ENCODE measurements at places on chromosomes 12 and 14. TPM values are rescaled to one million over a fixed set of nuclear protein-coding genes. Genes with fewer than 3 reads are reported as not detected.

The TXNDC16 gene
- polyA plus RNA-seq, result 4.1 TPM

The ZNF891 gene
- 1.4 TPM for polyA plus RNA-seq

The TAS2R19 gene
- 1.6 TPM for polyA plus RNA-seq

The RGS6 gene
- polyA plus RNA-seq, result 0.80 TPM

The PRB2 gene
- 0.94 TPM for polyA plus RNA-seq

The DDX47 gene
- polyA plus RNA-seq, result 49.4 TPM

The CCDC177 gene
- 0.02 TPM for polyA plus RNA-seq

The DEGS2 gene
- polyA plus RNA-seq, result 2.1 TPM

The ACVRL1 gene
- 8.9 TPM for polyA plus RNA-seq

The RBP5 gene
- 12.0 TPM for polyA plus RNA-seq

The RPS6KA5 gene
- 4.0 TPM for polyA plus RNA-seq

The GRIN2B gene
- polyA plus RNA-seq, result 0.02 TPM

The IFNG-AS1 gene
- 0.07 TPM for polyA plus RNA-seq

The AKAP6 gene
- 1.4 TPM for polyA plus RNA-seq

GRCh38 chr12:34605510-34605887, 583.2 kb downstream of the ALG10 start:
- no peak for DNase-seq

- no peak for DNase-seq
Observed at GRCh38 chr14:105458571-105458970, 16.1 kb upstream of the CRIP2 start.

GRCh38 chr14:90617961-90618360, 198.3 kb downstream of the TTC7B start:
- DNase-seq, result no peak

- no peak for DNase-seq
Observed at GRCh38 chr12:81369175-81369574, 291.3 kb downstream of the ACSS3 start.

GRCh38 chr12:100539202-100539601, 34.3 kb upstream of the GAS2L3 start:
- DNase-seq, result no peak

DNA sequence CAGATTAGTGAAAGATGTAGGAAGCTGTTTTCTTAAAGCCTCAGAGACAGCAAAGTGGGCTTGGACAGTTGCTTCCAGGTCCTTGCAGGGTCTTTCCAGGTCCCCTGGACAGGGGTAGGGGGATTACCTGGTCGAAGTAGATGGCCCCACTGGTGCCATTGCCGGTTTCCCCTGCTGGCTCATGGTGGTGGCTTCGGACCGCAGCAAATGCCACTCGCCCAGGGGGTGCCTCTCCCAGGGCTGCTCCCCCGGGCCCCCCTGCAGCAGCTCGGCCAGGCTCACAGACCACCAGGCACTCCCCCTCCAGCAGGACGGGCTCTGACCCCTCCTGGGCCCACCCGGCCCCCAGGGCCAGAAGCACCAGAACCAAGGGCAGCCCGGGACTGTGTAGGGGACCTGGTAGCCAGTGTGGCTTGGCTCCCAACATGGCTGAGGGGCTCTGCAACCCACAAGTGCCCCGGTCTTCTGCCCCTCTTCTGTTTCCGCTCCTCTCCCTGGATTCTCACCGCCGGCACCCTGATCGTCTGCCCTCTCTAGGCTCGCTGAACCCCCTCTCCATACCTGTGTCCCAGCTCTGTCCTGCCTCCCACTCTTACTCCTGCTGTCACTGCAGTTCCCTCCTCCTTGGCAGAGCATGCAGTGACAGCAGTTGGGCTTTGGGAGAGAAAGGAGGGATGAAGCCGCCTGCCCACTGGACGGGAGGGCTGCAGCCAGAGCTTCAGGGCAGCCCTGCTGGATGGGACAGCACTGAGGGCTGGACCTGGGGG, 657 bp downstream of the CBLN3 start:
- no peak for DNase-seq

DNA sequence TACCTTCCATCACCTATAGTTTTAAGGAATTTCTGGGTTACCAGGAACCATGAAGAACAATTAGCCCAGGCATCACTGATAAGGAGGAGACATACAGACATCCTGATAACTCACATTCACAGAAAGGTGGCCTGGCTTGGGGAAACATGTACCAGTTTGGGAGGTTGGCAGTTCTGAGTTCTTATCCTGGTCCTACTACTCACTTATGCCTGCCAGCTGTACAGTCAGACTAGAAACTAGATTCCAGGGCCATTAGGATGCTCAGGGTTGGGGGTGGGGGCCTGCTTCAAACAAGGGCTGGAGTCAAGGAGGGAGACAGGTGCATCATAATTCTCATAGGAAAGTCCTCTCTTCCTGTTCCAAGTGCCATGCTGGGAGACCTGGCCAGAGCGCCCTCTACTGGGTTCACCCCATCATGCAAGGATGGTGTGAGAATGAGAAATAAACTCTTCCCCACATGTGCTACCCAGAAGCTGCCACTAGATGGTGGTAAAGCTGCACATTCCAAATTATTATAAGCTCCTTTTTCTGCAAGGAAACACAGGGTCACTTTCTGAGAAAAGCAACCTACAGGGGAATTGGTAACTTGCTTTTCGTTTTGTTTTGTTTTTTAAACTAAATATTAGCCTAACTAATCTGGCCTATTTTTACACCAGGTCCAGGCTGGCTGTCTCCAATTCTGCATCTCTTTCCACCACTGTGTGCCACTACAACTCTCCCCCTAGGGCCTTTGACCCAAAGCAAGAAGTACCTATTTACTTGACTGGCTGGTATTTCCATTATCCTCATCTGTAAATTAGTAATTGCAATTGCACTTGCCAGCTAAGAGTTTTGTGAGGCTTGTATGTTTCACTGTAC, 14.5 kb downstream of the OAS2 start:
- peak; percentile 41 for DNase-seq

- DNase-seq, result no peak
Observed at GRCh38 chr12:74537126-74537706, 419 bp upstream of the ATXN7L3B start.

- no peak for DNase-seq
Observed at GRCh38 chr12:104801005-104801404, 157.1 kb downstream of the SLC41A2 start.

- DNase-seq, result no peak
Observed at GRCh38 chr12:64569923-64570691, 40.2 kb upstream of the RASSF3 start.

- DNase-seq, result no peak
Observed at GRCh38 chr12:105384916-105385535, 54.5 kb downstream of the C12orf75 start.

DNA sequence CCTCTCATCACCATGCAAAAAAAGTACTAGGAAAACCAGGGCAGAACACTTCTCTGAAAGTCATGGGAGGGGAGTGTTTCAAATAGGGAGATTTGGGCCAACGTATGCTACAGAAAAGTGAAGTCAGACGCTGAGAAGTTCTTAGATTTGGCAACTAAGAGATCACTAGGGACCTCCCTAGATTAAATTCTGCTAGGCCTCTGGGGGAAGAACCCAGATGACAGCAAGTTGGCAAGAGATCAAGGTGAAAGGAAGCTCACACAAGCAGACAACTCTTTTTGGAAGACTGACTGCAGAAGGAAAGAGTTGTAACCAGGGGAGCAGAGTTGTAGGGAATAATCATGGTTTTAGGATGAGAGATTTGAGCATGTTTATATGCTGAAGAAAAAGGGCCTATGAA, 20.7 kb downstream of the IQSEC3 start:
- DNase-seq, result peak; percentile 22

DNA sequence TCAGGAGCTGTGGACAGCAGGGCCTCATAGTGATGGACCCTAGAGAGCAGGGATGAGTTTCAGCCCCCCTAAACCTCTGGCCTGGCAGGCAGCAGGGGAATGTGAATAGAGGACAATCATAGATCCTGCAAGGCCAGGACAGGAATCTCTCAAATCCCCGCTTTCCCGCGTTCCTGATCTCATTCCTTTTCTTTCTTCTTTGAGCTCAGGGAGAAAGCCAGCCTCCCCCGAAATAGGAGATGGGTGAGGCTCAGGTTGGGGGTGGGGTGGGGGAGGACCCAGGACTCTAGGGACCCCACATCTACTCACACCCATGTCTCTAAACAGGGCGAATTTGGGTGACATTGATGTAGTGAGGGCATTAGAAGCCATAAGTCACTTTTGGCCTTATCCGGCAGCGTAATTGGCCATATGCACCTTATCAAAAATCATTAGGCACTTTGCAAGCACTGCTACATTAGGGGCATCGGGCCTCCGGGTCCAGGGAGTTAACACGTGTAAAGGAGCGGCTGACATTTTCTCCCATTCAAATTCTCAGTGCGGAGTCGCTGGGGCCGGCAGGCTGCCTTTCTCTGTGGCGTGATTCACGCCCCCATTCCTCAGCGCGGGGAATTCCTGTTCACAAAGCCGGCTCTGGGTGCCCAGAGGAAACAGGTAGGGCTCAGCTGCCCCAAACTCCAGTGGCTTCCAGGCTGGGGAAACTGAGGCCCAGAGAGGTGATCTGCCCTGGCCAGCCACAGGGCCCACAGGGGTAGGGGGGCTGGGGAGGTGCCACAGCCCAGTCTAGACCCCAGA, 1.5 kb downstream of the LHX5 start:
- DNase-seq, result no peak

DNA sequence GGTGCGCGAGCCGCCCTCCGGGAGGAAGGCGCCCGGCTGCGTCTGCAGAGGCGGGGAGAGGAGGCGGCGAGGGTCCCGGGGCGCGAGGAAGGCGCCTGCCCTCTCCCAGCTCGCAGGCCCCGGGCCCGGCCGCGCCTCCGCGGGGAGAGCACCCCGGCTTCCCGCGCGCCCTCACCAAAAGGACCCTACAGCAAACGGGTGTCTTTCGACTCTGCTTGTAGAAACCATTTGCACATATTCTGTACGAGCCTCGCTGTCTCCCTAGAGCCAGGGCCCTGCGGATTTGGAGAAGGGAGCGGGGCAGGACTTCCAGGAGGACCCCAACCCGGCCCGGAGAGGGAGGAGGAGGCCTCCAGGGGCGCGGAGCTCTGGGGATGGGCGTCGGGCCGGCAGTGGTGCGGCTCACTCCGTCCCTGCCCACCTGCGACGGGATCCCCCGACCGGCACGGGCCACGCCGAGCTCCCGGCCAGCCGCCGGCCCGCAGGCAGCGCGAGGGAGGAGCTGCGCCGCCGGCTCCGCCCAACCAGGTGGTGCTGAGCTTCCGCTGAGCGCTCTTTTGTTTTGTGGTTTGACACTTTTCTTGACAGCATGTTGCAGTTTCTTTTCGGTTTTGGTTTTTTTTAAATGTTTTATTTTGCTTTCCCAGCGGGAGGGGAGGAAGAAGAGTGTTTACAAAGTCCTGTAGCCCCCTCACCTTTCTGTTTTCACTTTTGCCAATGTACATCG, 103.3 kb upstream of the FKBP4 start:
- no peak for DNase-seq

GRCh38 chr12:63397807-63398206, 246.8 kb upstream of the AVPR1A start:
- DNase-seq, result no peak

DNA sequence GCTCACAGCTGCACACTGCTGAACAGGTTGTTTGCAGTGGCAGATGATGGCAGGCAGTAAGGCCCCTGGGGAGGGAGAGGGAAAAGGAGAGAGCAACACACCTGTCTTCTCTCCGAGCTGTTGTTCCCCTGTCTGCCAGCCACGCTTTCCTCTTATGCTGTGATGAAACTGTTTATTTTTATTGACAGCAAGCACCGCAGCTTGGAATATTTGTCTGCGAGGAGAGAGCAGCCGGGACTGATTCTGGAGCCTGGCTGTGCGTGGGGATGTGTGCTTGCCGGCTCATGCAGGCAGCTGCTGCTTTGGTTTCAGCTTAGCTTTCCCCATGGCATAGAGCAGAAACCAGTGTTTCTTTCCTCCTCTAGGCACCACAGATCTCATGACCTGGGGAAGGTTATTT, 58.7 kb upstream of the KCNA5 start:
- DNase-seq, result no peak

DNA sequence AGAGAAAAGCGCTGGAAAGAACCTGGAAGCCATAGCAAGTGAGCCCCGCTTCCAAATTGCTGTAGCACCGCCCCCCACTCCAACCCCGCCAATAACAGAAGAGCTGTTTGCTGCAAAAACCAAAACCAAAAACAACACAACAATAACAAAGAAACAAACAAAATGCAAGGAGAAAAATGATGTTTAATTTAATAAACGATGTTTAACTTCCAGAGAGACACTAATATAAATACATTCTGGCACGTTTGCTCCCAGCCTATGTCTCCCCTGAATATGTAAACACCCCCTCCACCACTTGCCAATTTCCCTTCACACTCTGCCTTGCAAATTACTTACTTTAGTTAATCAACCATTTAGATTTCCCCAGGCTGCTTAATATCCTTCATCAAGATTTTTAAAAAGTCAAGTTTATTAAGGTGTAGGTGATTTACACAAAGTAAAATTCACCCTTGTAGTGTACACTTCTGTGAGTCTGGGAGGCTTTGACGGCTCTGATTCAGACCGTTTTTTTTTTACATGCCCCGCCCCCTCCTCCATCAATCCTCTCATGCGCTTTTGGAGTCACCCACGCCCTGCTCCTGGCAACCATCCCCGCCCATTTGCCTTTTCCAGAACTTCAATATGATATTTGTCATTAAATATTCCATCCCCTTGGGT, 482 bp upstream of the IFI27L2 start:
- peak; percentile 23 for DNase-seq

- no peak for DNase-seq
Observed at GRCh38 chr12:131390412-131391334, 320.2 kb upstream of the SFSWAP start.

DNA sequence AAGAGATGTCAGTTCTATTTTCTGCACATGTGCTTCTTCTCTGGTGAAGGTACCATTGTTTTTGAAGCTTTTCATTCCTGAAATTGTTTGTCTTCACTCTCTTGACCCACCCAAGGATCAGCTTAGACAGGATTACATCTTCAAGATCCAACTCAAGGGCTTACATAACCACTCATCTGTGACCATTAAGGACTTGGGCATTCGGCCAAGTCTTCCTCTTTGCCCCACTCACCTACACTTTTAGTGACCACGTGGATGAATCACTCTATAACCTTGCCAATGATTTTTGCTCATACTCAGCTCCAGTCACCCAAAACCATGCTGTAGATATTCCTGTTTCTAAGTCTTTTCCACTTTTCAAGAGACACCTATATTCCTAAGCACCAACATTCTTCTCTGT, 36.5 kb upstream of the SSTR1 start:
- DNase-seq, result no peak

DNA sequence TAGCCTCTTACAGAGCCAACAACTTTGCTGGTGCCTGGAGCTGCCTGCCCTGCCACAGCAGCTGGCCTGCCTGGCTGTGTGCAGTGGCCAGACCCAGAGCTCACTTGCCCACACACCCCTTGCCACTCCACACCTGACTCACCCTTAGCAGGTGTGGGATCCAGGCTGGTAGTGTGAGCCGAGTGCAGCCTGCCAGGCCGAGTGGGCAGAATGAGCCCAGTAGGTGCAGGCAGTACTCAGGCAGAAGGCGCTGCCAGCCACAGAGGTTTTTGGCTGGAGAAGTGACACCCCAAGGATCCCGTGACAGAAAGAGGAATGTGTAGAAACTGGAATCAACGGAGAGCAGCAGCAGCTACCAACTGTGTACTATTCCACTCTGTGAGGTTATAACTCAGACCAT, 29.8 kb upstream of the PYGL start:
- no peak for DNase-seq

DNA sequence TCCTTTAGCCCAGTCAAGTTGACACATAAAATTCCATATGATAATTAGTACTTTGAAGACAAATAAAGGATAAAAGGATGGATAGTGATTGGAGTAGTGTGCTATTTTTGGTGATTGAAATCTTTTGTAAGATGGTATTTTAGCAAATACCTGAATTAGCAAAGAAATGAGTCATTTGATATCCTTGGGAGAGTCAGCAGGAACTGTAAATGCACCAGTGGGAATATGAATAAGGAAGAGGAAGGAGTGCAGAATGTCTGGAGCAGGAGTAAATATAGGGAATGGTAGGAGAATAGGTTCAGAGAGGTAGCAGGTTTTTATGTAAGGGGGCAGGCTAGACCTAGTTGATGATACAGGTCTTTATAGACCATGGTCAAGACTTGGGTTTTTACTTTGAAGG, 75.0 kb downstream of the TRMT5 start:
- DNase-seq, result no peak

Measured in thymus (tissue), 14 donors.